Mesangial cell (primary cell): ENCODE measurements at places on chromosomes 12 and 14. TPM values are rescaled to one million over a fixed set of nuclear protein-coding genes. Genes with fewer than 3 reads are reported as not detected.

The PTGER2 gene
- 14.5 and 38.3 TPM in 2 replicates for total RNA-seq

The LRTM2 gene
- not detected in 2 replicates for total RNA-seq

The HSPB8 gene
- 25.1 and 69.8 TPM in 2 replicates for total RNA-seq

The PPP4R4 gene
- 0.16 and 0.38 TPM in 2 replicates for total RNA-seq

The ESRRB gene
- not detected in 2 replicates for total RNA-seq

The AQP6 gene
- under 0.01 TPM in 1 of 2 replicates, not detected in the other for total RNA-seq

The SPX gene
- total RNA-seq, result 3.3 and 6.5 TPM in 2 replicates

The CMAS gene
- 11.8 and 16.0 TPM in 2 replicates for total RNA-seq

The BATF gene
- not detected in 2 replicates for total RNA-seq

The DNAJC22 gene
- total RNA-seq, result 5.9 and 9.4 TPM in 2 replicates

The RHOJ gene
- total RNA-seq, result 0.33 and 0.38 TPM in 2 replicates

The TTC9 gene
- total RNA-seq, result 4.9 and 6.5 TPM in 2 replicates

The ADCY6 gene
- 20.4 and 44.7 TPM in 2 replicates for total RNA-seq

The TAS2R9 gene
- not detected in 2 replicates for total RNA-seq

The OLR1 gene
- total RNA-seq, result 0.51 and 1.5 TPM in 2 replicates

The PDE3A gene
- 11.4 and 25.6 TPM in 2 replicates for total RNA-seq

The SOAT2 gene
- total RNA-seq, result not detected in 2 replicates

The COX6A1 gene
- total RNA-seq, result 737 and 758 TPM in 2 replicates

The RERGL gene
- total RNA-seq, result not detected in 2 replicates

The ACVRL1 gene
- total RNA-seq, result 2.1 and 3.9 TPM in 2 replicates

The DCN gene
- 110 and 498 TPM in 2 replicates for total RNA-seq

The CAPZA3 gene
- not detected in 2 replicates for total RNA-seq

The KIF5A gene
- total RNA-seq, result 0.98 and 1.4 TPM in 2 replicates

The ADAM20 gene
- total RNA-seq, result under 0.01 and 0.25 TPM in 2 replicates

The PHLDA1 gene
- total RNA-seq, result 64.0 and 127 TPM in 2 replicates

The ADAM21 gene
- under 0.01 TPM in 1 of 2 replicates, not detected in the other for total RNA-seq

The DAO gene
- total RNA-seq, result not detected in 2 replicates

The COX8C gene
- total RNA-seq, result not detected in 2 replicates

The LRRC43 gene
- 0.49 and 3.7 TPM in 2 replicates for total RNA-seq

The MYL2 gene
- not detected in 2 replicates for total RNA-seq

The KRT80 gene
- total RNA-seq, result 14.8 and 16.4 TPM in 2 replicates

The KRT3 gene
- not detected in 2 replicates for total RNA-seq

The ADCY4 gene
- 0.16 and 1.5 TPM in 2 replicates for total RNA-seq

The FIGNL2 gene
- 0.33 and 2.3 TPM in 2 replicates for total RNA-seq

The TAS2R43 gene
- total RNA-seq, result 0.16 TPM in 1 of 2 replicates, not detected in the other

The TMEM30B gene
- 1.0 TPM in 1 of 2 replicates, not detected in the other for total RNA-seq

The SLC17A8 gene
- total RNA-seq, result not detected in 2 replicates

The FOXN4 gene
- not detected in 2 replicates for total RNA-seq

The NANOG gene
- not detected in 2 replicates for total RNA-seq

The C14orf132 gene
- total RNA-seq, result 2.1 and 5.7 TPM in 2 replicates

The CEP128 gene
- 3.0 and 5.7 TPM in 2 replicates for total RNA-seq
